ENCODE measurements at places on chromosomes 5 and 9.

DNA sequence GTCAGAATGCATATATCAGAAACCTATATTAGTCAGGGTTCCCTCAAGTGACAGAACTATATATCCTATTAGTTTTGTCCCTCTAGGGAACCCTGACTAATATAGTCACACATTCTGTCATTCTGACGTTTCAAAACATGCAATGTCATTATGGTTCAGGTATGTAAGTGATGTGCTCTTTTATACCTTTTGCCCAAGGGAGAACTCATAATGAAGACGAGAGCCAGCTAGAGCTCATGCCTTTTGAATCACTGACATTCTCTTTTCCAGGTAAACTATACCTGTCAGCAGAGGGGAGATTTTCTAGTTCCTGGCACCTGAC lies 576.7 kb downstream of the LRRC70 start:
- no peak for DNase-seq

DNA sequence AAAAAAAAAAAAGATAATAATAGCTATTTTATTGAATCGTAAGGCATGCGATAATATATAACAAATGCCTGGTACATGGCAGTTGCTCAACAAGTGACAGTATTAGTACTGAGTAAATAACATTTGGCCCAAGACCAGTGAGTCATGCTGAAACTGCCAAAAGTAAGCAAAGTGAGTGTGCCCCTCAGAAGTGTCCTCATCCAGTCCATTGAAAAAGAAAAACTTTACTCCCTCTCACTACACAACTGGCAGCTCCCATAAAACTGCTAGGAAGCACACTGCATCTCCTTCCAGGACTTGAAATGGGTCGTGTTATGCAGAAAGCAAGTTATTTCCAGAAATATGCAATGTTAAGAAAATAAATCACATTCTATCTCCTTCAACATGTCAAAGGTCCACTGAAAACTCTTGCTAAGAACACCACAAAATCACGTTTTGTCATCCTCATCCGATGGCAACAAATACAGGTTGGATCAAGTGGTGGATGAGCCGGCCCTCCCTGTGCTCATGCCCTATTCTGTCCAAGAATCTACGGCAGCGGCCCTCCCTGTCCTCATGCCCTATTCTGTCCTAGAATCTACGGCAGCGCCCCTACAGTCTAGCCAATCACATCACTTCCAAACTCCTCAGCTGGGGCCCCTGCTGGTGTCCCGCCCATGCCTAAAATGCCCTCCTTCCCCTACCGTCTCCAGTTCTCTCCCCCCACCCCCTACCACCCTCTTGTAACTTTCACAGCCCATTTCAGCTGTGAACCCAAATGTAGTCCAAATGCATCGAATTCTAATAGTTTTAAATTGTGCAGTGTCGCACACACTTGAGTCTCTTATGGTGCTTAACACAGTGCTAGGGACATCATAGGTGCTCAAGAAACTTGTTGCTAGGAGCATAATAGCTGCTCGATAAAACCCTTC lies 12.5 kb downstream of the PTCH1 start:
- peak; percentile 34 for DNase-seq

- no peak for DNase-seq
Observed at GRCh38 chr5:132828846-132829494, 1.5 kb downstream of the SHROOM1 start.

- DNase-seq, result no peak
Observed at GRCh38 chr5:178551468-178551867, 38.7 kb downstream of the COL23A1 start.

DNA sequence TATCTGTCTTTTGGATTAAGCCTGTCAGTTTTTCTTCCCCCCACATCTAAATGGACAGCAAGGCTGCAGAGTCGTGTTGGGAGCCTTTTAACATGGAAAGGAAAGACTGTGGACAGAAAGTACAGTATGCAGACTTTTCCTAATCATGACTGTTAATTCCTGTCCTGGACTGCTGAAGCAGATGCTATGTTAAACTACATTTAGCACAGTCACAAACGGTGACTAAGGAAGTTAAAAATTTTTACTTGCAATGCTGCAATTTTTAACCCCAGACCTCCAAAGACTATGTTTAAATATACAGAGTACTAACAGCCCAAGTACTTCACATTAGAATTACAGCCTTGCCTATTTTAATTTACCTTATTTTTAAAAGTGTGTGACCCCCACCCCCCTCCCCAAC lies 51.8 kb downstream of the ELAVL2 start:
- no peak for DNase-seq

GRCh38 chr9:109639674-109640579 lies 140.1 kb upstream of the PALM2AKAP2 start:
- peak; percentile 23 for DNase-seq

DNA sequence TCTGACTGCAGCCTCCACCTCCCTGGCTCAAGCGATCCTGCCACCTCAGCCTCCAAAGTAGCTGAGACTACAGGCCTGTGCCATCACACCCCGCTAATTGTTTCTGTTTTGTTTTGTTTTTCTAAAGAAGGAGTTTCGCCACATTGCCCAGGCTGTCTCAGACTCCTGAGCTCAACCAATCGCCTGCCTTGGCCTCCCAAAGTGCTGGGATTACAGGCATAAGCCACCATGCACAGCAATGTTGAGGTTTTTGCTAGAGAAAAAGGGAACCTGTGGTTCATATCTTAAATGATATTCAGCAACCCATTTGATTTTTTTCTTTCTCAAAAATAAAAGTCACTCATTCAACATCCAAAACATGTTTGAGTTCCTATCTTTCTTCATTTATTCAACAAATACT lies 20.4 kb upstream of the DELE1 start:
- no peak for DNase-seq

DNA sequence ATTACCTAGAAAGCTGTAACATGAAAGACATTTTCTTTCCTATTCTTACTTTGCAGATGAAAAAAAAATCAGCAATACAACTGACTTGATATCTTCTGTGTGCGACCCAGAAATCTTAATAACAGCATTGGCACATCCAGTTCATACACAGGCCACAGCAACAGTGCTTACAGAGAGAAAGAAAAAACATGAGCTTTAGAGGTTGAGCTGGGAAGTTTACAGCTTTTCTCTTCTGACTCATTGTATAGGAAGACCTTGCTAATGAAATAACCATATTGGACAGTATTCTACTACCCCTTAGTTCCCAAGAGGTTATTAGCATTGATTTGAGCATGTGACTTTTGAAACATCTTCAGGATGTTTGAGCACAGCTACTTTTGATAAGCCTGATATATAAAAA lies 1033.4 kb upstream of the DMAC1 start:
- no peak for DNase-seq

DNA sequence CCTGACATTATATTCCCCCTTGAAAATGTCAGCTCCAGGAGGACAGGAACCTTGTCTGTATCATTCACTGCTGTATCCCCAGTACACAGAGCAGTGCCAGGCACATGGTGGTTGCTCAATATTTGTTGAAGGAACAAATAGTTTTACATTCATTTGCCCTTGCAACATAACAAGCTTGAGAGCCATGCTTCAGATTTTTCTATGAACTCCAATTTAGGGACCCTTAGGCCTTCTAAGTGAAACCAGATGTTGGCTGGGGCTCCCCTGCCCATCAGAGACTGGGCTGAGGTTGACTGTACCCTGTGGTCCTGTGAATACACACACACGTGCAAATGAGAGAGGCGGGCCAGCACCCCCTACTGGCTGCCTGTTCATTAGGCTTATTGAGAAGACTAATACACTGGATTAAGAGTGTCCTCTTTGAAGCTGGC lies 214.9 kb upstream of the WWC1 start:
- DNase-seq, result no peak

DNA sequence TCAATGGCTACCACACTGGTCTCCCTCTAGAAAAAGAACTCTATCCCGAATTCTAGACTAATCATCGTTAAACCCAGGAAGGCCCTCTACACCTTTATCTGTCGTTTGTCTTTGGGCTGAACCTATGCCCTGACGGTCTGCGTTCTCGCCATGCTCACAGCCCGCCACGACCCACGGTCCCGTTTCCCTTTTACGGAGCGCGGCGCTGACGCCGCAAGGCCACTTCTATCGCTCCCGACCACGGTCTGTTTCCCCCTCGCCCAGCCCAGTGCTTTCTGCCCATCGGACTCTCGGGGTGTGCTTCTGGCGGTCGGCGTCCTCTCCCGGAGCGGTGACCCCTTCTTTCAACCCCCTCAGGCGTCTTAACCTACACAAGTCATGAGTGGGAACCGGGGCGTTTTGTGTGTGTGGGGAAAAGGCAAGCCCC lies 974 bp downstream of the C9orf40 start:
- DNase-seq, result peak; percentile 54

DNA sequence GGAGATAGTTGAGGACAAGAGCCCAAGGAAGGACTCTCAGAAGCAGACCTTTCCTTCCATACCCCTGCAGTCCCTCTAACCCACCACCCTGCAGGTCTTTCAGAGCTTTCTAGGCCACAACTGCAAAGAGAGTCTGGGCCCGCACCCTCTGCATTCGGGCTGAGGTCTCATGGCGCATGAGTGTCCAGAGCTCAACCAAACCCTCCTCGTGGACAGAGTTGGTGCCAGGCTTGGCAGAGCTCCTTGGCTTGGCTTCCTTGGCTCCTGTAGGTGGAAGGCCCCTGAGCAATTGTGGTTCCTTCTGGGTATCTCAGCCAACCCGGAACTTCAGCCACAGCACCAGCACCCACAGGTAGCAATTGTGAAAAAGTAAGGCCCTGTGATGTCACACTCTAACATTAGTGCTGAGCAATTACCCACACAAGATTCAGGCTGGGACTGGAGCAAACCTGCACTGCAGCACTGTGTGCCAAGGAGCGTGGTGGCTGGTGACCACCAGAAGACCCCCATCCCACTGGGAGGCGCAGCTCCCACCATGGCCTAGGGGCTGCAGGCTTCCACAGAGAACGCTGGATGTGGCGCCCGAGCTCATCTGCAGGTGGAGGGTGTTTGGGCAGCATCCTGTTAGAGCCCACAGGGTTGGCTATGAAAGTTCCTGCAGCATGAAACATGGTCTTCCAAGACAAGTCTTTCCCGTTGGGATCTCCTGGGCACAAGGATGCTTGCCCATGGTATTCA lies 38.8 kb downstream of the FOXI1 start:
- no peak for DNase-seq

GRCh38 chr5:130923543-130924124 lies 241.4 kb downstream of the HINT1 start:
- DNase-seq, result peak; percentile 6

- no peak for DNase-seq
Observed at GRCh38 chr5:168989731-168990505, 311.0 kb downstream of the SLIT3 start.

- peak; percentile 97 for DNase-seq
Observed at GRCh38 chr9:130962418-130963316, 23.6 kb upstream of the FIBCD1 start.

DNA sequence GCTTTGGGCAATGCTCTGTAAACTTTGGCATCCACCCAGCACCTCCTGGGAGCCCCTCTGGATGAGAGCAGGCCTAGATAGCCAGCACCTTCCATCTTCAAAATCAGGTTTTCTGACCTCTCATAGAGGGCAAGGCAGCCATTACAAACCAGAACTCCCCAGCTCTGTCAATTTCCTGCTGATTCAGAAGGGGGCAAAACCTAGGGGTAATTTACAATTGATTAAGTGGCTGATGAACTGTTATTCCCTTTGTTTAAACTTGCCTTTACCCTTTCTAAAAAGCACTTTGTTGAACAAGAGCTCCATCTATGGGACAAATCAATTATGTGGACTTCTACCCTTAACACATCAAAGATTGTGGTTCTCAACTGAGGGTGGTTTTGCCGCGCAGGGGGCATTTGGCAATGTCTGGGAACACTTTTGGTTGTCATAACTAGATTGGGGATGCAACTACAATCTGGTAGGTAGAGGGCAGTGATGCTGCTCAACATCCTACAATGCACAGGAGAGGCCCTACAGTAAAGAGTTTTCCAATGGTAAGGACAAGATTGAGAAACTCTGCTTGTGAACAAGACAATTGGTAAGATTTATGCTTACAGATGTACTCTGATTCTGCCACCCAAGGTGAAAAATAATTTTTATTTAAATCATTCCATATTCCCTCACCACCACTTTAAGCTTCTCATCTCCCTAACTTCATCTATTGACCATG lies 184.1 kb downstream of the MARCHF11 start:
- DNase-seq, result peak; percentile 69

- DNase-seq, result peak; percentile 56
Observed at GRCh38 chr5:52867809-52868208, 80.1 kb downstream of the ITGA1 start.

GRCh38 chr9:23123048-23123632 lies 676.5 kb downstream of the DMRTA1 start:
- DNase-seq, result peak; percentile 42

DNA sequence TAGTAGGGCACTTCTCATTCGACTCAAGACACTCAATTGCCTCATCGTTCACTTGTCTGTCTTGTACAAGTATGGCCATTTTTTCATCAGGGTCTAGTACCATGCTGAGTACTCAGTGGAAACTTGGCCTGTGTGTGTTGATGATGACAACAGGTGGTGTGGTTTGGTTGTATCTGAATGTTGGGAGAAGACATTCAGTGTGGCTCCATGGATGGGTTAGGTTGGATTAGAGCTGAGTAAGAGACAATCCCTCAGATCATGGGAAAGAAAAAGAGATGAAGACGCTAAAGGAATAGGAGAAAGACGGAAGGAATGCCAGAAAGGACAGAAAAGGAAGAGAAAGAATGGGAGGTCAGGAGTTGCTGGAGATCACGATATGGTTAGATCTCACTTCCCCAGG lies 17.0 kb downstream of the PCDH1 start:
- DNase-seq, result no peak

DNA sequence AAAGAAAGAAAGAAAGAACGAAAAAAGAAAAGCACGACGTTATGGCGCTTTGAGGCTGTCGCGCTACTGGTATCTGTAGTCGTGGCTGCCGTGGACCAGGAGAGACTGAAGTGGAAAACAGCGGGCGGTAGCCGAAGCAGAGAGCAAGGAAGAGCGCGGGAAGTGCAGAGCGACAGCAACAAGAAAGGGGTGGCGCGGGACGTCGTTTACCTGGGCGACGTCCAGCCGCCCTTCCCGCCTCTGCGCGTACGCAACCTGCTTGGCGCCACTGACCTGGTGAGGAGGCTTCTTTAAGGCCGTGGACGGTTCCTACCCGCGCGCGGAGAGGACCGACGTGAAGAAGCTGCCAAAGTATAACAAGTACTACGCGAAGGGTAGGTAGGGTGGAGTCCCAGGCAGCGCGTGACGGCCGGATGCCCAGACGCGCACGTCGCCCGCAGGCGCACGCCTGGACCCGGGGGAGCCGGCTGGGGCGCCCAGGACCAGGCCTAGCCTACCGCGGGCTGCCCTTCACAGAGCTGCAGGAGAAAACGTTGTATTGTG lies 15.4 kb downstream of the CCL28 start:
- no peak for DNase-seq

GRCh38 chr9:69718218-69718617 lies 41.6 kb downstream of the PTAR1 start:
- DNase-seq, result no peak

- no peak for DNase-seq
Observed at GRCh38 chr5:137837491-137838394, 29.9 kb upstream of the MYOT start.

- DNase-seq, result no peak
Observed at GRCh38 chr5:77658662-77659061, 20.1 kb upstream of the OTP start.

- no peak for DNase-seq
Observed at GRCh38 chr5:144377207-144377606, 206.5 kb downstream of the KCTD16 start.

- DNase-seq, result peak; percentile 97
Observed at GRCh38 chr9:738209-738915, 103.1 kb upstream of the DMRT1 start.
